ENCODE measurements at places on chromosomes 7 and 10.

DNA sequence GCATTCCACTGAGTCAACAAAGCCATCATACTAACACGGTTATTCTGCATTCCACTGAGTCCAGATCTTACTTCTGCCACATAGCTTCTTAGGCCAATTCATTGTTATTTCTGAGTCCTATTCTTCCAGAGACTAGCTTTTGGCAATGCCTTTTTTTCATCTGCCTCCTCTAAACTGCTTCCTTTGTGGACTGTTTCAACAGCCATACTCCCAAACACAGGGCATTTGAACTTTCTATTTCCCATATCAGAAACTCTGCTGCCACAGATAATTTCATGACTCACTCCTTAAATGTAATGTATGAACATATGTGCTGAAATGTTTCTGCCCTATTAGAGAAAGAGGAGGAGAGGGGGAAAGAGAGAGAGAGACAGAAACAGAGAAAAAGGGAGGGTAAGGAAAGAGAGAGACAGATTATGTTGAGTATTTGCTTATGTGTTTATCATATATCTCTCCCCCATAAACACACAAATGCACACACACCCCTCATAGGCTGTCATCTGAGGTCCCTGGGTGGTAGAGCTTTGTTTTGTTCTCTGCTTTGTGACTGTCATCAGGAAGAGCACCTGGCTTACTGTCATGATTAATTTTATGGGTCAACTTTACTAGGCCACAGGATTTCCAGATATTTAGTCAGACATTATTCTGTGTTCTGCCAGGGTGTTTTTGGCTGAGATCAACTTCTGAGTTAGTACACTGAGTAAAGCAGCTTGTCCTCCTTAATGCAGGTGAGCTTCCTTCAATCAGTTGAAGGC lies 308.0 kb upstream of the KCND2 start:
- DNase-seq: no peak

DNA sequence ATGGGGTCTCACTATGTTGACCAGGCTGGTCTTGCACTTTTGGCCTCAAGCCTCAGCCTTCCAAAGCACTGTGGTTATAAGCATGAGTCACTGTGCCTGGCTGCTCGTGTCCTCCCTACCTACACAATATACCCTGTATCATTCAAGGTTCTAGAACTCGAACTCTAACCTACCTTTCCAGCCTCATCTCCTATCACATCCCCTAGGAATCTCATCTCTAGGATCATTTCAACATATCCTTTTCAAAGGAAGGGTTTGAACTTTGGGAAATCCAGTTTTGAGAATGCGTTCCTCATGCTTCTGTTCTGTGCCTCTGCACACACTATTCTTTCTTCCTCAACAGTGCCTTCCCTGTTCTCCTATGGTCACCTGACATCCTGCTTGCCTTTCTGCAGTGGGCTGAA lies 87.8 kb upstream of the RHEB start:
- DNase-seq: no peak

DNA sequence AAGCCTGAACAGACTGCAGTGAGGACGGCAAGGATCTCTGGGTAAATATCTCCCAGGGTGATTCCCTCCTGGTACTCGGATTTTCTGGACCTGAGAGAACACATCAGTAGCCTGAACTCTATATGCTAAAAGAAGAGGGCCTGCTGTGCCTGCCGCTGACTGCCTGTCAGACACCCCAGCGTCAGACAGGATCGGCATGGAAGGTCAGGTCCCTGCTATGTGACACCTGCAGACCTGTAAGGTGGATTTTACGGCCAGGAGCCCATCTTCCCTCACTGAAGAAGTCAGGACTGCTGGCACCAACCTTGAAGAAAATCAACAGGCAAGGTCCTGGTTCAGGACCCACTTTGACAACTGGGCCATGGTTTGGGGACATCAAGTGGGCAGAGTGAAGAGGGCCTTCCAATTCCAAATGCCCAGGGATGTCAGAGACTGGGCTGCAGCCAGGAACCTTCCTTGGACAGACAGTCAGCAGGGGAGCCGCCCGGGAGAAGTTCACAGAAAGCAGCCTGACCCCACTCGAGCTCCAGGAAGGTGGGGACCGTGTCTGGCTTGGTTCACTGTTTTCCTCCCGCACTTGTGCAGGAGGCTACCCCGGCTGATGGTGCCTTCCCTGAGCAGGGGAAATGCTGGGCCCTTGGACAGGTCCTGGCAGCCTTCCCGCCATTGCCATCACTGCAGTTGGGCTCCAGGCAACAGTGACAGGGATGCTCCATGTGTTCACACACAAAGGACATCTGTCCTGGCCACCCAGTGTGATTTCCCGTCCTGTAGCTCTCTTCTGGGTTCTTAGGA lies 91.8 kb upstream of the LANCL2 start:
- peak; percentile 53 for DNase-seq

DNA sequence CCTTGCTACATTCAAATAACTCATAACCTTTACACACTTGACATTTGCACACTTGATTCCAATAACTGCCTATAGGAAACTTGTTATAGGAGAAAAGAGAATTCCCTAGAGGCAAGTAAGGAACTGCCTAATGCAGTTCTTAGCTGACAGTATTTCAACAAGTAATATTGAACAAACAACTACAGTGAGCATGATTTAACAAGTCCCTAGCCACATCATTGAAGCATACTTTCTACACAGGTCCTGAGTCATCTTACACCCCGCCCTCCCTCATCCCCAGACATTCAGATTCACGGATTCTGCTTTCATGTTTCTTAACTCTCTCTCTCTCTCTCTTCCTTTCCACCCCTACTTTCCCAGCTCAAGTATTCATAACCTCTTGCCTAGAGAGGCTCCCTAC lies 153.5 kb downstream of the LSM5 start:
- DNase-seq: no peak

GRCh38 chr10:95392217-95392584 lies 101.4 kb upstream of the PDLIM1 start:
- no peak for DNase-seq
